Regular cardiac myocyte (primary cell): ENCODE measurements at places on chromosomes 7 and 10. TPM values are rescaled to one million over a fixed set of nuclear protein-coding genes. Genes with fewer than 3 reads are reported as not detected.

The GIMAP4 gene
- total RNA-seq = 0.56 and 0.58 TPM in 2 replicates

The CYP3A7 gene
- not detected in 2 replicates for total RNA-seq

The GIMAP8 gene
- 0.19 and 0.28 TPM in 2 replicates for total RNA-seq

The UNC5B gene
- total RNA-seq = 9.3 and 11.7 TPM in 2 replicates

The ANXA8L1 gene
- not detected in 2 replicates for total RNA-seq

The SUN3 gene
- total RNA-seq = not detected in 2 replicates

The GNG11 gene
- 123 and 152 TPM in 2 replicates for total RNA-seq

The ANK3 gene
- 93.2 and 169 TPM in 2 replicates for total RNA-seq

The CACNB2 gene
- 0.19 and 0.85 TPM in 2 replicates for total RNA-seq

The STEAP1B gene
- total RNA-seq = 13.2 and 25.3 TPM in 2 replicates
